Astrocyte of the hippocampus (primary cell): ENCODE measurements at places on chromosomes 4 and X.
A peak's percentile ranks its signal among the peaks of the same experiment; 100 is the strongest.

DNA sequence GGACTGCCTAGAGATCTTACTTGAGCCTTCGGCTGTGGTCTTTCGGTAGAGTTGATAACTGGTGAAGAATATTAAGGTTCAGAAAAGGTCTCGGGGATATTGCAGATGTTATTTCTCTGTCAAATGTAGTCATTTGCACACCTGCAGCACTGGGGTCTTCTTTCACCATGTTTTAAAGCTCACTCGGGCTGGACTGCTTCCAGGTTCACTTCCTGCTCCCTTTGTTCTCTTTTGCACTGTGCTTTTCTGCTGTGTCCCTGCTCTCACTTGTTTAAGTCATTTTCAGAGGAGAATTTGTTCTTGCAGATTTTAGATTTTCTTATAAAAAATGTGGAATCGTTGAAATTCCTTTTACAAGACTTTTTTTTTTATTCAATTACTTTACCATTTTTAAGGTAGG, 68.5 kb downstream of the BMPR1B start:
- DNase-seq: peak; percentile 39

GRCh38 chrX:45774961-45775360, 574.3 kb upstream of the DIPK2B start:
- DNase-seq: peak; percentile 61

- peak; percentile 36 for DNase-seq
Measured at GRCh38 chr4:110959041-110959643, 336.3 kb upstream of the PITX2 start.

DNA sequence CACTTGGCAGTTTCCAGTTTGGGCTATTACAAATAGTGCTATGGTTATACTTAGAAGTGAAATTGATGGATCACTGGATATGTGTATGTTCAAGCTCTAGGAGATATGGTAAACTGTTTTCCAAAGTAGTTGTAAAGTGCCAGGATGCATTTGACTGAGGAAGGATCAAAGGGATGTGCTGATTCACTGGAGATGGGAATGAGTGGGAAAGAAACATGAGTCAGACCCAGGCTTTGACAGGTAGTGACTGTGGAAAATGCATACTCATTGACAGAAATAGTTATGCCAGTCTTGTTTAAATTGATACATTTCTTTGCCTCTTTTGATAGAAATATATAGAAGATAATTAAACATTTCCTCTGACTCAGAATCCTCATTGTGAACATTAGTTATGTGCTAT, 77.9 kb downstream of the CEP135 start:
- peak; percentile 54 for DNase-seq

GRCh38 chr4:144280688-144281087, 140.2 kb upstream of the GYPA start:
- no peak for DNase-seq

GRCh38 chr4:20367446-20367845, 115.7 kb downstream of the SLIT2 start:
- no peak for DNase-seq

GRCh38 chr4:8035371-8035780, 95.7 kb upstream of the AFAP1 start:
- DNase-seq: peak; percentile 78

- no peak for DNase-seq
Measured at GRCh38 chr4:118282692-118283091, 70.1 kb downstream of the PRSS12 start.

DNA sequence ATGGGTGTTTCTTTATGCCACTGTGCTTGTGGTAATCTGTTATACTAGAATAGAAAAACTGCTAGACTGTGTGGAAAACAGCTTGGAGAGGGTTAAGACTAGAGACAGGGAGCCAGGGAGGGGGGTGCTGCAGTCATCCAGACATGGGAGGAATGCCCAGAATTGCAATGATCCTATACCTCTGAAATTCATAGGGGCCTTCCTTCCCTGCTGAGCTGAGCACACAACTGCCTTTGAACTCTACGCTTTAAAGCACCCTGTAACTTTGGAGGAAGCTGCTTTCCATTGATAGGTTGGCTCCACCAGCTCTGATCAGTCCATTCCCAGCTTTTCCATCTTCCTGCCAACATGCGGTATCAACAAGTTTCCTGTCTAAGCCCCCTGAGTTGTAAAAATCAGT, 155.9 kb upstream of the RASGEF1B start:
- DNase-seq: no peak

DNA sequence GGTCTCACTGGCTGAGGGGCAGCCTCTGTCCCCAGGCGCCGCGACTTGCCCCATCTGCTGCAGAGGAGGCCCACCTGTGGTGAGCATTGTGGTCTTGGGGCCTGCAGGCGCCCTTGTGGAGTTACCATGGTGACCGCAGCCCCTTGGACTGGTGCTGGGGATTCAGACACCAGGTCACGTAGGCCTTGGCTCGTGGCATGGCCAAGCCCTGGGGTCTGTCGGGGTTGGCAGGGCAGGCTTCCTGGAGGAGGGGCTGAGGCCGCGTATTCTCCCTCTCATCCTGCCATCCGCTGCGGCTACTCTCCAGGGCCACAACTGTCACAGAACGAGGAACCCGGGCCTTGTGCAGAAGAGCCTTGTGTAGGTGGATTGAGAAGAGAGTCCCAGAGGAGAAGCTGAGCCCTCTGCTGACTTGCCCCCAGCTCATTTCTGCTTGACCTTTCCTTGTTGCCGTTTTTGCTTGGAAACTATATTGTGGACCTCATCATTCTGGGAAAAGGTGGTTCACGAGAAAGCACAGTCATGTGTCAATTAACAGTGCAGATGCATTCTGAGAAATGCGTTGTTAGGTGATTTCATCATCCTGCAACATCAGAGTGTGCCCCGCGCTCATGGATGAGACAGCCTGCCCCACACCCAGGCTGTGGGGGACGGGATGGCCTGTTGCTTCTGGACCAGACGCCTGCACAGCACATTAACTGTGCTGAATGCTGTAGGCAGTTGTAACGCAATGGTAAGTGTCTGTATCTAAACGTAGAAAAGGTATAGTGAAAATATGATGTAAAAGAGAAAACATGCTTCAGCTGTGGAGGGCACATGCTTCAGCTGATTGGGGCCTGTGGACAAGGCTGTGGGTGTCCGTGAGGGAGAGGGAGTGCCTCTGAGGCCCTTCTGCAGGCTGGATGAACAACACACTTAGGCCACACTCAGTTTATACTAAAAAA, 38.5 kb downstream of the TRMT44 start:
- DNase-seq: no peak

DNA sequence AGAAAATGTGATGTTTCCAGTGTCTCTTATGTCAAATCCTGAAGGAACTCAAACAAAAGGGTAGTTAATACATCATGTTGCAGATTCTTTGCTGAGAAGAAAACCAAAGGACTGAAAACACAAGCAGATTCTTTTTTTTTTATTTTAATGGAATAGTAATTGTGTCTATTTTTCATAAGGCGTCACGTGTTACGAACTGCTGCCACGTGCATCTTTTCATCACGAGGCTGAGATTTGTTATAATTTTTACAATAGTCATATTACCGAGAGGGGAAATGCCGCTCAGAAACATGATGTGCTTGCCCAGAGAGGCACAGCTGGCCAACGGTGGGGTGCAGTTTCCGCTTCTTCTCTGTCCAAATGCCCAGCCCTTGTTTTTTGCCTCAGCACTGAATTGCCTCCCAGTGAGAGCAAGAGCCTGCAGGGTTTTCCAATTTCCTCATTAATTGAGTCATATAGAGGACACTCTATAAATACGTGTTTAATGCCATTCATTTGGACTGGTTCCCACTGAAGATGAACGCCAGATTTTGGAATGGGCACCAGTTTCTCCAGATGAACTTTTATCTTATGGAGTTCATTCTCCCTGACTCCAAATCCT, 225.3 kb downstream of the STK32B start:
- DNase-seq: no peak

GRCh38 chr4:106172861-106173260, 143.1 kb downstream of the TBCK start:
- no peak for DNase-seq

DNA sequence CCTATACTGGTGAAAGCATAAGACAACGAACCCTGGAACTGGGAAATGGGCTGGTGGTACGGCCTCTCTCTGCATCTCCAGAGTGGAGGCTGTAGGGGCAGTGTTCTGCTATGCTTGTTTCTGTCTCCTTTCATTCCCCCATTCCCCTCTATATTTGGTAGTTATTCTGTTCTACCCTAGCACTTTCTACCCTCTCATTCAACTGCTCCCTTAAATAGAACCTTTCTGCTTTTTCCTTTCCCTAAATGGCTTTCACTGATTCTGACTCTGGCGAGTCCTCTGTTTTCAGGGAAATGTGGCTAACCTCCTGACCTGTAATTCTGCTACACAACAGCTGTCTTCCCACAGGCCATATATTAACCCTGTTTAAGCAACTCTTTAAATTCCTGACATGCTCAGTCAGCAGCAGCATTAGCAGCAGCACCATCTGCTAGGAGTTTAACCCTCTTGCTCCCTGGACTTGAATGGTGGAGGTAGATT, 94.2 kb downstream of the CXCL13 start:
- DNase-seq: peak; percentile 71

DNA sequence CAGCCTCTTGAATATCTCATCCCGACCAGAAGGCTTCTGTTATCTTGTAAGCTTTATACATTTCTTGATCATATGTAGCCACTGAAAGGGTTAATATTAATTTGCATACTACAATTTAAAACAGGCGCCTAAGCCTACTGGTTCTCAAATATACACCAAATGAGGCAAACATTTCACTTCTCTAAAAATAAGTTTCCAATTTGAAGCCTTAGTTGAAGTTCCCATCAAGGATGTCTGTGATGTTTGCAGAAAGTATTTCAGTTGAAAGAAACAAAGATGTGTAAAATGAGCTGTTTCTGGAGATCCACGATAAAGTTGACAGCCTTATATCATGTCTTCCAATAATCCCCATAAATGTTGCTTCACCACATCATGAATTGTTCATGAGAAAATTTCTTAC, 70.6 kb downstream of the KIT start:
- no peak for DNase-seq

DNA sequence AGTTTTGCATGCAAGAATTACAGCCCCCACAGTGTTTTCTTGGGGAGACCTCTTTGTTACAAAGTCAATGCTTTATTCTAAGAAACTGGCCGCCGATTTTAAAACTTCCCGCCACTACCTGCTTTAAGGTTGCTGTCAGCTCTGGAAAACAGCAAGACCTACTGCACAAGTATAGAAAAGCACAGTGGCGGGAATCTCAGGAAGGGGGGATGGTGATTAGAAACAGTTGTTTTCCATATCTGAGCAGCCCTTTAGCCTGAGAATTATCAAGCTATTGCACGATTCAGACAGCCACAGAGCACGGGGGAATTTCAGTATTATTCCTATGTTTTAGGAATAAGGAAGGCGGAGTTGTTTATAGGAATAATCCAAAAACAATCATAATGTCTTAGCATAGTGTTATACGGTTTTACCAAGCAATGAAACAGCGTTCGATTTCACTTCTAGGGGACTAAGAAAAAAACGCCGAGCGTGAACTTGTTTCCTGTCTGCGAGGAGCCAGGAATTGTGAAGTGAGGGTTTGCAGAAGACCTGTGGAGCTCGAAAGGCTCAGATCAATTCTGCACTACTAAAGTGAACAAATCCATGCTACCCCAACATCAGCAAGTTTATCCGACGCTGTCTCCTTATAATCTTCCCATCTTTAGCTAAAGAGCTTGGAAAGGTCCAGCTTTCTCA, 81.3 kb downstream of the HMGN5 start:
- no peak for DNase-seq

DNA sequence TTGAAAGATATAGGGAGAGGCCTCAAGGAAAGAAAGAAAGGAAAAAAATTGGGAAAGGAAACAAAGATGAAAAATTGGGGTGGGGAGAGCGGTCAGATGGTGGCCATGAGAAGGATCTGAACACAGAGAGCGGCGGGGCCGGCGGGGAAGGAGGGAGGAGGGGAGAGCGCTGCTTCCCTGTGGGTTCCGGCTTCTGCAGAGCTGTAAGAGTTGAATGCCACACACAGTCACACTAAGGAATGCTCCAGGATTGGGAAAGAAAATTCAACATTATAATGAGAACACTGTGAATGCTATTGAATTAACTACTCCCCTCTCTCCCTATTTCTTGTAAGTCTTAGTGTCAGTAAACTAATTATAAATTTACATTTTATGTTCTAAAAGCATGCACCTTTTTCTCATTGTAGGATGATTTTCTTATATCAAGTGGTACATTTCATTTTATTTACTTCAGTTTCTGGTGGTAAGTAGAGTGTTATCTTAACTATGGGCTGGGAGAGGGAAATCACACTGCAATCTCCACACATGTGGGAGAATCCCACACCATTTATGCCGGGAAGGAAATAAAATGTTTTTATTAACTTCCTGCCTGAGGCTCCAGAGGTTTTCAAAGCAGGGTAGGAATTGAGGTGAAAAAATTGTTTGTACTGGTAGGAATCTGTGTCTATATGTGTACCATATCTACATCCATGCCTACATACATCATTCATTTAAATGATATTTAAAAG, 904 bp downstream of the F11 start:
- DNase-seq: peak; percentile 44

DNA sequence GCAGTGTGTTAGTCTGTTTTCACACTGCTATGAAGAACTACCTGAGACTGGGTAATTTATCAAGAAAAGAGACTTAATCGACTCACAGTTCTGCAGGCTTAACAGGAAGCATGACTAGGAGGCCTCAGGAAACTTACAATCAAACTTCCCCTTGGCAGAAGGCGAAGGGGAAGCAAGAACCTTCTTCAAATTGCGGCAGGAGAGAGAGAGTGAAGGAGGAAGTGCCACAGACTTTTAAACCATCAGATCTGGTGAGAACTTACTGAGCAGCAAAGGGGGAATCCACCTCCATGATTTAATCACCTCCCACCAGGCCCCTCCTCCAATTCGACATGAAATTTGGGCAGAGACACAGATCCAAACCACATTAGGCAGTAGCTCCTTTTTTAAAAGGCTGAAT, 59.2 kb upstream of the LEF1 start:
- DNase-seq: no peak

DNA sequence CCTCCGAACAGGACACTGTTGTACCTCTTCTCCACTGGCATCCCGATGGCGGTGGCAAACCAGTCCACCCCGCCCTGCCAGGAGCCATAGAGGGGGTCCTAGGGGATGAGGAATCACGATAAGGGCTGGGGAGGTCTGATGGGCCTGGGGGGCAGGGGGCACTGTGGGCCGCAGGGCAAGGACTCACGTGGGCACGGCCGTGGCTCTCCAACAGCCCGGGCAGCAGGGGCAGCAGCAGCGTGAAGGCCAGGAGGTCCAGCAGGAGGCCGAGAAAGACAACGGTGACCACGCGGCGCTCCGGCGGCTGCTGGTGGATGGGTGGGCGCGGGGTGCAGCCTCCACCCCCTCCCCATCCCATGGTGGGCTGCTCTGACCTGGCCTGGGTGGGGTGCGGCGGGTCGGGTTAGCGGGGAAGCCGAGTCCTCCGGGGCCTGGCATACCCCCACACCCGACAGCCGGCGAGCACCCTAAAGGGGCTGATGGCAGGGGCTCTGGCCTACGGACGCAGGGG, 29.6 kb downstream of the NOP14 start:
- DNase-seq: peak; percentile 51
